Activated T-helper 1 cell treated with Interleukin-2 at 50 U/mL for 16 hours (primary cell): ENCODE measurements at places on chromosomes 5 and 9.

- DNase-seq, result no peak
These were observed 71.5 kb downstream of the NIPBL start for GRCh38 chr5:36948041-36948440.

- DNase-seq, result no peak
These were observed 53.9 kb downstream of the SEMA6A start for GRCh38 chr5:116520771-116521170.

DNA sequence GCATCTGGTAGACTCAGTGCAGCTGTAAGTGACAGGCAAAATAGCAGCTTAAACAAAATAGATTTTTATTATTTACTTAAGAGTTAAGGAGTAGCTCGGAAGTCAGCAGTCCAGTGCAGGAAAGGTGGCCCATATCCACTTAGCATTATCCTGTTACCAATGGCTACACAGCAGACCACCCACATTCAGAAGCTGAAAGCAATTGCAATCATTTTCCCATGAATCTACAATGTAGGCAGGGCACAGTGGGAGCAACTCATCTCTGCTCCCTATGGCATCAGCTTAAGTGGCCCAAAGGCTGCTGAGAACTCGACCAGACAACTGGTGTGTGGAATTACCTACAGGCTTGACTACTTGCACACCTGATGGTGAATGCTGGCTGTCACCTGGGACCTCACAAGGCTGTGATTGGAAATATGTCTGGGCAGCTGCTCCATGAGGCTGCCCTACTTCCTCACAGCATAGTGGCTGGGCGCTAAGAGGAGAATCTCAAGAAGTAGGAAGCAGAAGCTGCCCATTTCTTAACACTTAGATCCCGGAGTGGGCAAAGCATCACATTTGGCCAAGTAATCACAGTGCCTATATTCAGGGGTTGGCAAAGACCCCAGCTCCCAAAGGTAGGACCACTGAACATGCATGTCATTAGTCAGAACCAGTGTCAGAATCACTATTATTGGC, 56.4 kb downstream of the SNX18 start:
- DNase-seq, result no peak

DNA sequence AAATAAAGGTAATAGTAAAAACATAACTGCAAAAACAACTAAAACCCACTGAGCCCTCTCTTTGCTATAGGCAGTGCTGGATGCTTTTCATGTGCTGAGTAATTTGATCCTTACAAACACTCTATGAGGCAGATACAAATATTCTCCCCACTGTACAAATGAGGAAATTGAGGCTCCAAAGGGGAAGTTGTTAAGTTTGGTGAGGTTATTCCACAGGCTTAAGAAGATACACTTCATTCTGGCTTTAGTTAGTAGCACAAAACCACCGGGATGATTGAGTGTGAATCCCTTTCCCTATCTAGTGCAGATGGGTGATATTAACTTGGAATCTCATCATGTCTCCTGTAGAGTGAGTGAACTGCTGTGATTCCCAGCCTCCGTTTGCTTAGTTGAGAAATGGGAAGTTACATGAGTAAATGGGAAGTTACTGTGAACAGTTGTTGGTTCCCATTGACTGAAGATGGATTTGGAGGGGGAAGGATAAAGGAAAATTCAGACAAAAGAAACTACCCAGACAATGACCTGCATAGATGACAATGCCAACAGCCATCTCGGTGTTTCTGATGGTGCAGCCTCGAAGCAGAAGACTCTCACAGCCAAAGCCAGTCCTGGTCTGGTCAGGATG, 208.3 kb downstream of the ATP10B start:
- no peak for DNase-seq

GRCh38 chr5:138770291-138770690, 17.1 kb downstream of the CTNNA1 start:
- DNase-seq, result no peak

GRCh38 chr9:73441890-73442818, 290.5 kb downstream of the ANXA1 start:
- no peak for DNase-seq

DNA sequence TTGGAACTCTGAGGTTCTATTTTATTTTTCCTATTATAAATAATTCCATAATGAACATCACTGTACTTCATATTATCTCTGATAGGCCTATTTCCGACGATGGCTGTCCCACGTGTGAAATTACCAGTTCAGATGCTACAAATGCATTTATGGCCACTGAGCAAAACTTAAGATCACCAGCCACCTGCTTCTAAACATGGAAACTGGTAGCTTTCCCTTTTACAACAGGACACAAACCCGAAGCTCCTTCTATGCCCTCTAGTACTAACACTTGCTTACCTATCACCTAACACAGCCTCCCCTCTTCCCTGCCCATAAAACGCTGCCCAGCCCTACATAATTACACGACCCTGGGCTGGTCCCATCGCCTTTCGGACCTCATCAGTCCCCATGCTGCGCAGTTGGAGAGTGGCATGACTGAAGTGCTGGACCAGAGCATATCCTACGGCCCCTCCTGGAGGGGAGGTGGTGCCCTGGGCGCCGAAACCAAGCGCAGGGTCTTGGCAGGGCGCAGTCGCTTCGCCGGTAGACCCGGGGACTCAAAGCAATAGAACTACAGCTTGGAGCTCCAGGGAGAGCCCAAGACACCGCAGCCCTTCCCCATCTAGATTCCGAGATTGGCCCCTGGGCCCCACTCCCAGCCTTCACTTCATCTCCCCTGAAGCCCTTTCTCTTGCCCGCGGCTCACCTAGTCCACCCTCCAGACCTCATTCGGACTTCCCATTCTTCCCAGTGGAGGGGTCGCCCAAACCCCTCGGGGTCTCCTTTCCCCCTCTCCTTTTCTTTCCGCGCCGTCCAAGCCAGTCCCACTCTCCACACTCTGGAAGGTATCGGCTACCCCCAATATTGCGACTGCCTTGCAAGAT, 1.0 kb upstream of the SAP30L start:
- DNase-seq, result peak; percentile 1

GRCh38 chr9:22528485-22528884, 81.9 kb downstream of the DMRTA1 start:
- no peak for DNase-seq

- DNase-seq, result peak; percentile 10
These were observed 37.4 kb downstream of the CSNK1G3 start for GRCh38 chr5:123549256-123549904.

DNA sequence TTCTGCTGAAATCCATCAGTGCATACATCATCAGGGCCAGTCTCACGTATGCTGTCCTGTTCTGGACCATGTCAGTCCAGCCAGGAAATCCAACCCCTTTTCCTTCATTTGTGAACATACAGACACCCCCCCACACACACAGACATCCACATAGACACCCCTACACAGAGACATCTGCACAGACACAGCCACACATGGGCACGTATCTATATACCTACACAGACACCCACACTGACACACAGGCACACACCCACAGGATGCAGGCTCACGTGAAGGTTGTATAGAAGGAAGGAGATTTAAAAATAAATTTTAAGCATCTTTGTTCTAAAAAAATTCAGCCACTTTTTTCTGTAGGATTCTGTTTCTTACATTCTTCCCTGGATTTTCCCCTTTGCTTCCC, 325.6 kb downstream of the SLIT3 start:
- DNase-seq, result no peak

- DNase-seq, result no peak
These were observed 25.8 kb downstream of the DIRAS2 start for GRCh38 chr9:90616806-90617205.

DNA sequence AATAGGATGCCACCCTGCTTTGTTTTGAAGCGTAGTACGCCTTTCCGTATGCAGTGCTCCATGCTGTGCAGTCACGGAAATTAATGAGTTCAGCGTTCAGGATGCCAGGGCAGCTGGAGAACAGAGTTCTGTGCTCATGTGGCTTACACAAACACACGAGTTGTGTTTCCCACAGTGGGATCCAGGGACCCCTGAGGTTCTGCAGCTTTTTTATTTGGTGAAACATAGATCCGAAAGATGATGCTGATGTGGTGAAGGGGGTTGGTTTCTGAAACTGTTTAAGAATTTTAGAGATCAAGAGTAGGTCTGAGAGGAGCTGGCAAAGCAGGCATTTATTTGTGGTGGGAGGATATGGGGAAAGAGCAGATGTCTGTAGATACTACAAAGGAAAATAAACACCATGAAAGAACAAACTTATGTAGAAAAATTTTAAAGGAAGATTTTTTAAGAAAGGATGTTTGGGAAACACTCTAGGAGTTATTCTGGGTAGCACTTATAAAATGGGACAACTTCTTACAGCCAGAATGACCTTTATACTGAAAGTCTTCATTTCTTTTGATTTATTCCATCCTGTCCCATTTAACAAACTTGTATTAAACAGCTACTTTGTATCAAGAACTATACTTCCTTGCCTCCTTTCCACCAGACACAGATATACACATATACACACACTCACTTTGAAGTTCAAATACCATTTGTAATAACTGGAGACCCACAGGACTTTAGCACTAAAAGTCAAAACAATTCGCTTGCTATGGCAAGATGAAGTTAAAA, 52.7 kb downstream of the ITGA1 start:
- no peak for DNase-seq

DNA sequence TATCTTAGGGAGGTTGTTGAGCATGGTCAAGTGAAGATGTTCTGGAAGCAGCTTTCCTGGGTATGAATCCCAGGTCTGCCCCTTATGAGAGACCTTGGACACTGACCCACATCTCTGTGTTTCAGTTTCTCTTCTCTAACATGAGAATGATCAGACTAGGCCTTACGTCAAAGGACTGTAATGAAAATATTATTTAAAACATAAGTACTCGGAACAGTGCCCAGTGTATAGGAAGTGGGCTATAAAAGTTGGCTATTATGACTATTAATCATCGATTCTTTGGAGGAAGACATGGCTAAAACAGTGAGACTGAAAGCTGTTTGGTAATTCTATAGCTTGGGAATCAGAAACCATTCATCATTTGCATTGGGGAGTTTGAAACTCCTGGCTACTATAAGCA, 65.3 kb upstream of the MYO10 start:
- DNase-seq, result no peak

DNA sequence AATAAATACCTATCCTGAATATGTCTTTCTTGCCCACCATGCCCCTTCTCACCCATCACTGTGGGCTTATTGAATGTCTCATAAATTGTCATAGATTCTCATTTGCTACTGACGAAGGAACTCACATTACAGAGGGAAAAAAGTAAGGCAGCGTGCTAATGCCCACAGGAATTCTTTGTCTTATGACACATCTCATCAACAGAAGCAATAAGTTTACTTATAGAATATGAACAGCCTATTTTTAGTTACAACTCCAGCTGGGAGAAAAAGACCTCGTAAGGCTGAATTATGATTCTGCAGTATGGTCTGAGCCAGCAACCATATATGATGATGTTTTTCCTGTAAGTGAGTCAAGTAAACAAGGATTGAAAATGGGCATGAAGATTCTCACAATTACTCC, 22.4 kb upstream of the ATG10 start:
- no peak for DNase-seq

GRCh38 chr9:109817846-109818472, 38.0 kb downstream of the PALM2AKAP2 start:
- DNase-seq, result no peak

- DNase-seq, result no peak
These were observed 60.1 kb downstream of the OTULIN start for GRCh38 chr5:14724633-14725032.

DNA sequence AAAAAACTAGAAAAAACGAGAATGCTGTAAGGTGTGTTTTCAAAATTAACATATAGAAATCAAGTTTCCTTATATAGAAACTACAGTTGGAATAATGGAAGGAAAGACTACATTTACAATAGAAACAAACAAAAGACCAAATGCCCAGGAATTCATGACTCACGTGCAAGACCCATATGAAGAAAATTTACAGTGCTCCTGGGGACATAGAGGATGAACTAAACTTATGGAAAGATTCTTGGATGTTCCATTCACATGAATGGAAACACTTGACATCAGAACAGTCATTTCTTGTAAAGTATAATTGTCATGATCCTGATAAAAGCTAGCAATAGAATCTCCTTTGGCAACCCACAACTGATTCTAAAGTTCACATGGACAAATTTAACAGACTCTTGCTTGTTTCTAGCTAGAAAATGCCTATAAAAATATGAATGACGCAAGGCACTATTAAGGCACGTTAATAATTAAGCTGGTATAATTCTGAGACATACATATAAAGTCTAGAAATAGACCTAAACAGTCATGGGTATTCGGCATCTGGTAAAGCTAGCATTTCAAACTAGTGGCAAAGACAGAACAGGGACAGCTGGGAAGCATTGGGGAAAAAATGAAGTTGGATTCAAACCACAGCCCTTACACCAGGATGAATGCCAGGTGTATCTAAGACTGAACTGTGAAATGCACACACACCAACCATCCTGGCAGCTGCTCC, 5.1 kb upstream of the ZFP62 start:
- no peak for DNase-seq

DNA sequence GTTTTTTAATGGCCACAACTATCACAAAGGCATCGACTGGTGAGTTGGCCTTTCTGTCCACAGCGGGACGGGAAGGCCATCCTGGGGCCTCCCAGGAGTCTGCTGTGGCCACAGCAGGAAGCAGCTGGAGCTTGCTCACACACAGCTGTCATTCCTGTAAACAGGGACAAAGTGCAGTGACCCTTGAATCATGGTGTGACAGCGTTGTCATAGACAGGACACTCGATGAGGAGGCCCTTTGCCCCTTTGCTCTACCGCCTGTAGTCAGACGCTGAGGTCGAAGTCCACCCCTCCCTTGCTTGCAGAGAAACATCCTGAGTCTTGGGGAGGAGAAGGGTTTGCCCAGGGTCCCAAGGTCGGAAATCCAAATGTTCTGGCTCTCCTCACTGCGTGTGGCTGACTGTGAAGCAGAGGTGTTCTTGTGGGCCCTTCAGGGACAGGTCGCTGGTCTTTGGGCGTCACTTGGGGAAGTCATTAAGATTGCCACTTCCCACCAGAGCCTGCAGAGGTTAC, 35.1 kb downstream of the NDST1 start:
- no peak for DNase-seq

DNA sequence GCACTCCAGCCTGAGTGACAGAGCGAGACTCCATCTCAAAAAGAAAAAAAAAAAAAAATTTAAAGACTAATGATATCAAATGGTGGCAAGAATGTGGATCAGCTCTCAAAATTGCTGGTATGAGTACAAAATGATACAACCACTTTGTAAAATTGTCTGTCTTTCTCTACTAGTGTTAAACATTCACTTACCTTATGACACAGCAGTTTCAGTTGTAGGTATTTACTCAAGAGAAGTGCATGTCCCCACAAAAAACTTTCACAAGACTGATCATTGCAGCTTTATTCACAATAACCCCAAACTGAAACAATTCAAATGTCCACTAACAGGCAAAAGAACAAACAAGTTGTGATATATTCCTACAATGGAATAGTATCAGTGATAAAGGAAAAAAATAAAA, 14.7 kb upstream of the CETN3 start:
- DNase-seq, result no peak

GRCh38 chr5:86354664-86355063, 263.1 kb upstream of the COX7C start:
- no peak for DNase-seq

GRCh38 chr9:133823189-133824105, 85.3 kb upstream of the SARDH start:
- no peak for DNase-seq

DNA sequence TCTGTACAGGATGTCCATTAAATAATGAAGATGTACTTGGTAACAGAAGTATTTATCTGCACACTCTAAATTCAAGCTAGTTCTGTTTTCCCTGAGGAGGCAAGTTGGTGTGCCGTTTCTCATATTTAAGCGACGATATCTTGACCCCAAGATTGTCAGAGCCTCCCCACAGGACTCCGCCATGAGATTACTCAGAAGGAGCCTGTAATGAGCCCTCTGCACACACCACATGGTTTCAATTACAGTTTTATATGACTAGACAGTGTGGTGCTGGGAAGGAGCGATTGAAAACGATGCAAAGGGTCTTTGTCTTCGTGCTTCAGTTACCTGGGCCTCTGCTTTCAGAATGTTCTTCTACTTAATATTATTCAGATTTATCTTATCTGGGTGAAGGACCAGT, 840.4 kb upstream of the WWC1 start:
- DNase-seq, result no peak
